NCI-H2107 (cell line): ENCODE measurements at places on chromosomes 1 and 21.

DNA sequence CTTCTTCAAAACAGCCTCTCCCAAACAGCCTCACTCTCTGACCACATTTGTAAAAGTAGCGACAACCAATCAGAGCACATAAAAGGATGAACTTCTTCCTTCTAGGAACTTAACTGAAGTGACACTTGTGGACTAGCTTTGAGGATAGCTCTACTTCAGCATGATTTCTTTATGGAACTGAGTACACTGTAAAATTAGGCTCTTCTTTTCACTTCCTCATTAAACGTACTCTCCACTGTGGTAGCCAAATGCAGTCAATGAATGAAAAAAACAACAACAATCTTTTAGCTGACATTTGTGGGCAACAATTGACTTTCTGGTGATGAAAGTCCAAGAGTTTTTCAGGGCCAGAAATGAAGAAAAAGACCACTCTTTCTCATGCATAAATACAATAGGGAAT, 9.6 kb downstream of the LRRC53 start:
- no peak for DNase-seq

DNA sequence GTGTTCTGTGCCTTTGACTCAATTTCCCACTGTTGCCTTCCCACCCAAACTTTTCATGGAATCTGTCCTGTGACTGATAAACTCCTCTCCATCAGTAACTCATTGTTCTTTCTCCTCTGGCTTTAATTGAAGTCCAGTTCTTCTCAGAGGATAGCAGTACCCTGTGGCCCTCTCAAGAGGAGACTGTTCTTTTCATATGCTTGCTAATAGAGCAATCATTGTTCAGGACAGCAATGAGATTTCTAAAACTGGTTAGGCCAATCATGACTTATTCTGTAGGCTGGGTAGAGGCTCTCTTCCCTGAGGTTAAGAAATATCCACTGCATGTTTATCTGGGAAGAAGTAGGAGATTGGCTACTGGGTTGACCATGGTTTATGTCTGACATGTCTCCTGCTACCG, 98.8 kb downstream of the CHD1L start:
- DNase-seq: no peak

DNA sequence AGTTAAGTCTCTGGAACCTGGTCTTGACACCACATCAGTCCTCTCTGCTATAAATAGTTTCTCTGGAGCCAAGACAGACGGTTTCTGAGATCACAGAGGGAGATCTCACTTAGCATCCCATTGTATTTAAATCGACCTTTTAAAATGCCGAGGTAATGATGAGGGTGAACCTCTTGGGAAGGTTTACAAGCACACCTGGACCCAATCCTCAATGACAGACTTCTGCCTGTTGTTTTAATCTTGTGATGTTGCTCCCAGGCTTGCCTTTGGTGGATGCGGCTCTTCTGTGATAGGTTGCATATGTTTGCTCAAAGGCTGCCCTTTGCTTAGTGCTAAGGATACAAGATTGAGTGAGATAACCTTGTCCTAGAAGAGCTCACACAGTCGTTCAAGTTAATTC, 104.6 kb upstream of the L1TD1 start:
- DNase-seq: no peak

DNA sequence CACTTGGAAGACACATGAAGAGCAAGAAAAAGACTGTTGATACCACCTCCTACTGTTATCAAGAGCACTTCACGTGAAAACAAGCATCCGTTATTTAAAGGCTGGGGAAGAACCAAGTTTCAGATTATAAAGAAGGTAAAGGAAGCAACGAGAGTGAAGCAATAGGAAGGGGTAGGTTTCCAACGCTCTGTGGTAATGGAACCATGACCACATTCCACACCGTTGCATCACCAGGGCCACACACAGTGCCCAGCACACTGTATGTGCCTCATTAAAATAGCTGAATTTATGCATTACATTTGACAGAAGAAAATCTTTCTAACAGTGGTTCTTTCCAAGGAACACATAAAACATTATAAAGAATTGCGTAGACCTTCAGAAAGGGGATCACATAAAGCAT, 435.8 kb downstream of the MRPL39 start:
- DNase-seq: no peak

GRCh38 chr1:93255222-93256079, 74.9 kb downstream of the CCDC18 start:
- DNase-seq: no peak

DNA sequence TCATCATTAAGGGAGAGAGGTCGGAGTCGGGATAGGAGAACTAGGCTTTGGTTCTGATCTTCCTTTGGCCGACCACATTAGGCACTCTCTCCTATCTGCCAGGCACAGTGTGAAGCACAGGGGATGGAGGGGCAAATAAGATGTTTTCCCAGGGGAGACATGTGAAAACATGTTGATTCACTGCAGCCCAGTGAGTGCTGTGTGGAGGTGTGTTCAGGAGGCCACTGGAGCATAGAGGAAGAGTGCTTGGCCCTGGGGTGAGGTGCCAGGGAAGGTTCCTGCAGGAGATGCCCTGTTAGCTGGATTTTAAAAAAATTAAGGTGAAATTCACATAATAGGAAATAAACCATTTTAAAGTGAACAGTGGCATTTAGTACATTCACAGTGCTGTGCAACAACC, 3.7 kb downstream of the VANGL2 start:
- DNase-seq: no peak

GRCh38 chr21:41933313-41934079, 20.3 kb downstream of the C2CD2 start:
- DNase-seq: no peak

- no peak for DNase-seq
Measured at GRCh38 chr1:226606311-226607267, 58.0 kb downstream of the STUM start.

DNA sequence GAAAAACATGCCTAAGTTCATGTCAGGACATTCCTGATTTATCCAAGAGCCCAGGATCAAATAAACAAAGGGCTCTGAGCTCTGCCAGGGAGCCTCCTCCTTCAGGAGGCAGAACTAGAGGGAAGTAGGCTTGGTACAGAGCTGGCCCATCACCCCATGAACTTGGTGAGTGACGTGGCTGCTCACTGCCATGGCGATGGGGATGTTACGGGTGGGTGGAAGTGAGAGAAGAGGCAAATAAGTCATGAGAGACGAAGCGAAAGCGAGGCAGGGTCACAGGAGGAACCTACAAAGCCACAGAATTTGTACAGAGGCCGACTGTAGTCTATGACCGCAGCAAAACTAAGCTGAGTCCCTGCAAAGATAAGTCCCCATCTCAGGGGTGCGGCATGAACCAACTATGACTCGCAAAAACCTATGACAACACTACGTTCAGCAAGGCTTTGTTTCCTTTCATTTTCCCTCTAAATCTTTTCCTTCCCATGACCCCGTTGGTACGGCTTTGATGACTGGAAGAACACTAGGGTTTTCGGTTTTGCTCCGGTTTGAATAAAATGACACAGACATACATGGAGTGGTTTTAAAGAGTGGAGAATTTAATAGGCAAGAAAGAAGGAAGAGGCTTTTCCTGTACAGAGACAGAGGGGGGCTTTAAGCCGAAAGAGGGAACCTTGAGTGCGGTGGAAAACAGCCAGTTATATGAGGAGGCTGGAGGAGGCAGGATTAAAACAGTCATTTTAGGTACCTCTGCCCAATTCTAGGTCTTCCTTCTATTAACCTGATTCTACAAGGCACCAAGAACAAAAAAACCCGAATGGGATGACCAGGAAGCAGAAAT, 74.1 kb downstream of the CD46 start:
- no peak for DNase-seq

DNA sequence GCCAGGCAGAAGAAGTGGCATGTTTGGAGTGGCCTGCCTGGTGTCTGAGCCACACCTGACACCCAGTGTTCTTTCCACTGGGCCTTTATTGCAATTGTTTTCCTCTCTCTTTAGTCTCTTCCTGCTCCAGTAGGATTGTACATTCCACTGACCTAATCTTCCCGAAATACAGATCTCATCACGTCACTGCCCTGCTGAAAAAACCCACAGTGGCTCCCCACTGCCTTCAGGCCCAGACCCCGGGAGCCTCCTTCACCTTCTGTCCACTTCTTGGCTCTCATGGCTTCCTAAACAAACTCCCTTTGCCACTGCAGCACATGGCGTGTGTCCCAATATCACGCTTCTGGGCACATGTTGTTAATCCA, 25.3 kb upstream of the ATP5PO start:
- DNase-seq: no peak
